AG10803 (cell line): ENCODE measurements at places on chromosomes 1 and 21.

DNA sequence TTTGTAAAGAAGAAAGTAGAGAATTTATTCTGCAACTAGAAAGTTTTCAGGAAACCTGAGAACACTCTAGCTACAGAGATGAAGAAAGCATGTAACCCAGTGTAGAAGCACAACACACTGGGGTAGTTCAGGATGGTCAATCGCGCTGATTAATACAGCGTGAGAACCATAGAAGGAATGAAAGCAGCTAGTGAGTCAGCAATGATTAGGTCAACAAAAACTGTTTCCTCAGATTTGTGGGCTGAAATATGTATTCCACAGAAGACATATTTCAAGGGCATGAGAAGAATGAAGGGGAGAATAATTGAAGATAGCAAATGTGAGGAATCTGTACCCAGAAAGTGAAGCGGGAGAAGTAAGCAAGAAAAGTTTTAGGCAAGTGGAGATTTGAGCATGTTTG is 97.8 kb upstream of the ADGRL2 start:
- peak; percentile 90 for DNase-seq

DNA sequence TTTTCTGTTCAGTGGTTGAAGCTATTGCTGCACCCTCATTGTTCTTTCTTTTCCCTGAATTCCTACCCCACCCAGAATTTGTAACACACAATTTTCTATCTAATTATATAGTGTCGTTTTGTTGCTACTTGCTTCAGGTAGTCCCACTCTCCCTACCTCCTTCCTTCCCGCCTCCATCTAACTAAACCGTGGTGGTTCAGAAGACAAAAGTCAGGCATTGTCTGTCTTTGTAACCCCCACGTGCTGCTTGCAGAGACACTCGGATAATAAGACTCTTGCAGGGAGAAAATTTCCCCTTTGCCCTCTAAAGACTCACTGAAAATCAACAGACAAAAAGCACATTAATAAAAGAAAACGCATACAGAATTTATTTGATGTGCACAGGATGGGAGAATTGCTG is 46.2 kb upstream of the BTG3 start:
- no peak for DNase-seq

- DNase-seq = no peak
Observed at GRCh38 chr1:40350391-40350790, 23.1 kb upstream of the SMAP2 start.

GRCh38 chr1:222691016-222691415 is 21.3 kb downstream of the AIDA start:
- no peak for DNase-seq

DNA sequence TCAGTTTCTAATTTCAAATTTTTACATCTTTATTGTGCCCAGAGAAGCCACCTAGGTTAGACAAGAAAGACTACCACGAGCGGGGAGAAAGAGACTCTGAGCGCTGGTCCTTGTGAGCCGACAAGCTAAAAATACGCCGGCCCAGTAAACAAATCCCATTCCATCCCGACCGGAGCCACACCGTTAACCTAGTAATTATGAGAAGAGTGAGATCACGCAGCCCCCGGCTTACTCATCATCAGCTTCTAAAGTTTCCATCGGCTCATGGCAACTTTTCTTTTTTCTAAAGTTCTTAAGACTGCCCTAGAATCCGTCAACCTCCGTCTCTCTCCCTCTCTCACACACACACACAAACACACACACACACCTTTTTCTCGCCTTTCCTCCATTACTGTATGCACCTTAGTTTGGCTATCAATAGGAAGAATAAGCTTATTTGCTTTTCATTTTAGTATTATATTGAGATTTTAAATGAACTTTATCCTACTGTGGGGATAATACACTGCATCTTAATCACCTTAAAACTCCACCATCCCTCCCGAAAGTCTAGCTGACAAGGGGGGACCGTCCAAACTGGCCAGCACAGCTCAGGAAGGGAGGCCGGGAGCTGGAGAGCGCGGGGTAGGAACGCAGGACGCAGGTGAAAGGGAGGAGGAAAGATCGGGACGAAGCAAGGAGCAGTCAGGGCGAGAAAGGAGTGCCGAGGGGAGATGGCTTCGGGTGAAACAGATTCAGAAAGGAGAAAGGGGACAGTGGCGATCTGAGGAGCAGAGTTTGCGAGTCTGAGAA is 728 bp downstream of the OTUD7B start:
- DNase-seq = peak; percentile 69

DNA sequence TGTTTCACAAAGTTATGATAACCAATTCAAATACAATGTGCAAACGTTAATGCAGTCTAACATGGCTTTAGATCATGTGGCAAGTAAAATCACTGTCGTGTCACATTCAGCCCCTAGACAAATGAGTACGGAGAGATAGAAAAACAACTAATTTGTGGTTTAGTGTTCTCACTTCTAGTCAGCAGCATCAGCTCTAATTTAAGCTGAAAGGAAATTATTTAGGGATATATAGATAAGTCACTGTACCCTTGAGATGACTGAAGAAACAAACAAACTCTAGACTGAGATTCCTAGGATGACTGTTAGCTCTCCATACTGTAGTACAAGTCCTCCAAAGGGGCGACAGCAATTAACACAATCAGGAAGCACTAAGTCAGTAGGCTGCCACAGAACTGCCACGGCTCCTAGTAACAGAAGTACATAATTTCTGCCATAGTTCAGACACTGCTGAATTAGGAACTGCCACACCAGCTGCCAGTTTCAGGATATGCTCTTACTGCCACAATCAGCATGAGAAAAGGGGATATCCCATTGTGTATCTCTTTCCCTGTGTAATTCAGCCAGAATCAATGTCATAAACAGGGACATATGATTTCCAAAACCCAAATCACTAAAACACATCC is 150.4 kb upstream of the NEGR1 start:
- no peak for DNase-seq

- no peak for DNase-seq
Observed at GRCh38 chr1:231919239-231919885, 292.8 kb downstream of the DISC1 start.

- no peak for DNase-seq
Observed at GRCh38 chr21:24955275-24955961, 651.9 kb downstream of the MRPL39 start.

DNA sequence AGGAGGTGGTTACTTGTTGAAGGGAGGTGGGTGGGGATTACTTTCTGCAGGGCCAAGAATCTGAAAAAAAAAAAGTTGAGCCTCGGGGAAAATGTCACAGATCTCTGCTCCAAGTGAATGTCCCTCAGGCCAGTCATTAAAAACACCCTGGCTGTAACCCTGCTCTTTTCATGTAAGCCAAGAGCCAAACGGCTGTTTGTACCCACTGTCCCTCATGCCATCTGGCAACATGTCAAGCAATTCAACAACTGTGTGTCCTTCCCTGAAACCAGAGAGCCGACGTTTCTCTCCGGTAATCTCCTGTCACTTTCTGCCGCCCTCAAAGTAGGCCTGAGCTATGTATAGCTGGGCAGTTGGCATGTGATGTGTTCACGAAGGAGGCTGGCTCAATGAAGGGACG is 14.7 kb downstream of the CASQ2 start:
- DNase-seq = no peak

- peak; percentile 24 for DNase-seq
Observed at GRCh38 chr1:93541045-93541444, 93.1 kb downstream of the FNBP1L start.

DNA sequence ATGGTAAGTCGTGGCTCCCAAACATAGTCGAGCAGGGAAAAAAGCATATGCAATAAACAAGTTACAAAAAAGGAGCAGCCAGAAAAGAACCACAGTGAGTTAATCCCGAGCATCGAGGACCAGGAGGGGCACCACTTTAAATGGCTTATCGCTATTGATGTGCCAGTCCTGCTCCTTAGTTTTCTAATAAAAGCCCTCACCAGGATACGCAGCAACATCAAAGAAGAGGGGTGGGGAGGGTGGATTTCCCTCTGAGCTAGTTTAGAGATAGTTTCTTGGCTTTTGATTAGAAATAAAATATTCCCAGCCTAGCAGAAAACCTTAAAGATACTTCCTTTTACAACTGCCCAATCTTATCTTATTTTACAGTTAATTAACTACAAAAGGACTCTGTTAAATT is 170.4 kb downstream of the GABPA start:
- no peak for DNase-seq
